ENCODE measurements at places on chromosomes 16 and 17.

GRCh38 chr17:44022246-44022645 is 7.5 kb upstream of the TMEM101 start:
- DNase-seq: no peak

GRCh38 chr16:89909777-89910716 is 8.6 kb upstream of the MC1R start:
- peak; percentile 62 for DNase-seq

- no peak for DNase-seq
Observed at GRCh38 chr17:73733517-73733916, 89.3 kb upstream of the SDK2 start.

GRCh38 chr16:65386672-65387071 is 264.8 kb upstream of the CDH11 start:
- no peak for DNase-seq

GRCh38 chr17:72142614-72143013 is 21.8 kb downstream of the SOX9 start:
- no peak for DNase-seq

- DNase-seq: no peak
Observed at GRCh38 chr17:50679008-50679544, 28.6 kb downstream of the ANKRD40 start.

Data from stimulated activated naive CD4-positive, alpha-beta T cell treated with Interleukin-2 at 50 U/mL for 16 hours (primary cell).